ENCODE measurements at places on chromosomes 2 and 18.

GRCh38 chr2:15674637-15675455 lies 83.2 kb downstream of the DDX1 start:
- no peak for DNase-seq

GRCh38 chr18:74617486-74617885 lies 19.8 kb downstream of the ZNF407 start:
- DNase-seq, result no peak

DNA sequence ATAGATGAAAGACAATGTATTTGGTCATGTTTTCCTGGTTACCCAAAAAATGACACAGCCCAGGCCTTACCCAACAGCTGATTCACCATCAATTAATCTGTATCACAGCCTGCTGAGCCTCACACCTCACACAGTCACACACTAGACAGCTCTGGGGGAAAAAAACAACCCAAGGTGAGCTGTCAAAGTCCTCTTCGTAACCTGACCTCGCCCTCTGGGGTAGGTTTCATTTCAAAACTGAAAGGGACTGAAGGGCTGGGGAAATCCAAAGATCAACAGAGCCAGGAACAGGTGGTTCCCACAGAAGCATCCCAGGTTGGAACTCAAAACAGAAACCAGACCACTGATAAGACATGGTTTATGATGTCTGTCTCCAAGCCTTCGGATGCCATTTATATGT lies 18.2 kb upstream of the PCBP1 start:
- no peak for DNase-seq

DNA sequence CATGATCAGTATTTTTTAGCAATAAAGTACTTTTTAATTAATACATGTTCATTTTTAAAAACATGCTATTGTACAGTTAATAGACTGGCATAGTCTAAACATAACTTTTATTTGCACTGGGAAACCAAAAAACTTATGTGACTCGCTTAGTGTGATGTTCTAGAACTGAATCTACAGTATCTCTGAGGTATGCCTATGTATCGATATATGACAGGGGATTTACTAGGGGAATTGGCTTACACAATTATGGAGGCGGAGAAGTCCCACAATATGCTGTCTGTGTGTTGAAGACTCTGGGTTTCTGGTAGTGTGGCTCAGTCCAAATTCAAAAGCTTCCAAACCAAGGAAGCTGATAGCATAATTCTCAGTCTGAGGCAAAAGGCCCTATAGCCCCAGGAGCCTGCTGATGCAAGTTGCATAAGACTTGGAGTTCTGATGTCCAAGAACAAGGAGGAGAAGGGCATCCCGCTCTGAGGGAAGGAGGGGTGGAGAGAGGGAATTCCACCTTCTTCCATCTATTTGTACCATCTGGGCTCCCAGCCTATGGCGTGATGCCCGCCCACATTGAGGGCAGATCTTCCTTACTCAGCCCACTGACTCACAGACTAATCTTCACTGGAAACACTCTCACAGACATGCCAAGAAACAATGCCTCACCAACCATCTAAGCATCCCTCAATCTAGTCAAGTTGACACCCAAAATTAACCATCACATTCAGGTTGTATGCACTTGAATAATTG lies 27.5 kb downstream of the ZNF638 start:
- no peak for DNase-seq

DNA sequence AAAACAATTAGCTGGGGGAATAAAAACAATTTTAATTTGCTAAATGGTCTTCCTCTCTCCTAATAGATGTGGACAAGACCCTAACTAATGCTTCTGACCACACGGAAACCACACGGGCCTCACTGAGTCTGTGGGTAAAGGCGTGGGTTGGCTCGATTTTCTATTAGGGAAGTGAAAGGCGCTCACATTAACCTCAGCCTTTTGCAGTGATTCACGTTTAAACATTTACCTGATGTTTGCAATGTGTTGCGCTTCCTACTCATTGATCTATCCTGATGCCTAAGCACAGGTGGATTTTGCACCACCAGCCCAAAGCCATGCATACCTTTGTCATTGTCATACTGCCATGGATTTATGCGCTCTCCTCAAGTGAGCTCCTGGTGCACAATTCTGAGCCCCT lies 35.6 kb upstream of the NRP2 start:
- DNase-seq, result no peak
